ENCODE measurements at places on chromosomes 4 and X.

GRCh38 chr4:24765376-24765988, 29.9 kb upstream of the SOD3 start:
- DNase-seq = no peak

GRCh38 chr4:137106287-137106686, 426.0 kb downstream of the PCDH18 start:
- DNase-seq = no peak

DNA sequence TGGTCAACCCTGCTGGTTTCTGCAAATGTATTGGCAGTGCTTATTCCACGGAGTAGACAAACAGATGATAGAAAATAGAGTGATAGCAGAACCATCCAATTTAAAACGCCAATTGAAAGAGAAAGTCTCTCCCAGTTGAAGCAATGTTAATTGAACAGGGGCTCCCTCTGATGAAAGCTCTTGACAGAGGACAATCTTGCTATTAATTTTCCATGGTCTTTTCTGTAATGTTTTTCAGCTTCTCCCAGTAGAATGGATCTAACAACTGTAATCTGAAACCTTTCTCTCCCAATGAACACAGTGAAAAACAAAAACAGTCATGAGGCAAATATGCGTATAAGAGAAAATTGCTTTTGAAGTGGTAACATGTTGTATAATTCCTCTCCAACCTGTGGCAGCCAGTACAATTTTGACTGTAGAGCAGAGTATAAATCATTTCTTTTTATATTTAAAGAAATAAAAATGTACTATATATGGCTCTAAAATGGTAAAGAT, 225.1 kb upstream of the GALNTL6 start:
- DNase-seq = no peak

GRCh38 chrX:101550362-101550750, at the start of gene ARMCX1:
TSS of gene ARMCX1 (plus strand) at chrX:101550547. CDS start at chrX:101552931, 2,384 bp downstream.
- no peak for DNase-seq

DNA sequence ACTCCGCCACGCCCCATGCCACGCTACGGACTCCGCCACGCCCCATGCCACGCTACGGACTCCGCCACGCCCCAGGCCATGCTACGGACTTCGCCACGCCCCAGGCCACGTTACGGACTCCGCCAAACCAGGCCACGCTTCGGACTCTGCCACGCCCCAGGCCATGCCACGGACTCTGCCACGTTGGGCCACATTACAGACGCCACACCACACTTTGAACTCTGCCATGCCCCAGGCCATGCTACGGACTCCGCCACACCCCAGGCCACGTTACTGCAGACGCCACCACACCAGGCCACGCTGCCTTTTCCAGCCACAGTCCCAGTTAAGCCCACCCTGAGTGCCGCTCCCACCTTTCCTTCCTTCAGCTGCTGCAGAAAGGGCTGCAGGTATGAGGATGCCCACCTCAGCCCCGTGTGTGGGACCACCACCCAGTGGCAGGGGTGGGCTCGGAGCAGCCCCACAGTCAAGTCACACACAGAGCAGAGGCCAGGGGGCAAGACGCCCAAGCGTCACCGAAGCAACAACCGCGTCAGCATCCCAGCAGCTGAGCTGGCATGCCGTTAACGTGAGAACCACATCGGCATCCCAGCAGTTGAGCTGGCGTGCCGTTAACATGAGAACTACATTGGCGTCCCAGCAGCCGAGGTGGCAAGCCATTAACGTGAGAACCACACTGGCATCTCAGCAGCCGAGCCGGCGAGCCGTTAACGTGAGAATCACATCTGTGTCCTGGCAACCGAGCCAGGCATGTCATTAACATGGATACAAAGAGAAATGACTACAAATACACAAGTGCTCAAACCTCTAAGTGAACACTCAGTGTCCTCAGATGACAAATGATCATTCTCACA, 26.4 kb downstream of the GAK start:
- DNase-seq = no peak
